ENCODE measurements at places on chromosomes 7 and 10.

DNA sequence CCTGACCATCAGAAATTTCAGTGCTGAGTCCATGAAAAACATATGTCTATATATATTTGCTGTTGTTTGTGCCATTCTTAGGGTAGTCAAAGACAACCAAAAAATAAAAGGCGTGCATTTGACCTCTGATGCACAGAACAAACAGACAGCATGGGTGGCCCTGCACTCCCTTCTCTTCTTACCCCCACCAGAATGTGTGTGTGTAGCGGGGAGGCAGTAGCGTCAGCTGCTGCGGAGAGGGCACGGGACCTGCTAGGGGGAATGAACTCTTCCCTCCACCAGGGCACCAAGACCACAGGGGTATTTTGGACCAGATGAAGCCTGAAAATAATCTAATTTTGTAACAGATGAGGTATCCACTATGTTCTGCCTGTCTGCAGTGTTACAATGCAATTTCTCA lies 277.7 kb upstream of the ZNF32 start:
- DNase-seq = no peak
- no peaks in the 10 kb centered on the region for H3K36me3 ChIP-seq
- H3K27me3 ChIP-seq = no peaks in the 10 kb centered on the region
- no peak overlapping the region for H3K27ac ChIP-seq
- H3K4me3 ChIP-seq = no peak overlapping the region

GRCh38 chr10:59677253-59677831 lies 32.3 kb downstream of the SLC16A9 start:
- H3K27ac ChIP-seq = no peak overlapping the region
- DNase-seq = no peak
- no peaks in the 10 kb centered on the region for H3K36me3 ChIP-seq
- H3K4me1 ChIP-seq = no peaks in the 10 kb centered on the region
- no peak overlapping the region for H3K4me3 ChIP-seq
- H3K27me3 ChIP-seq = no peaks in the 10 kb centered on the region

GRCh38 chr7:33921216-33921938 lies 16.0 kb downstream of the BMPER start:
- H3K27me3 ChIP-seq = no peaks in the 10 kb centered on the region
- no peak for DNase-seq
- no peak overlapping the region for H3K4me3 ChIP-seq
- no peaks in the 10 kb centered on the region for H3K36me3 ChIP-seq
- no peak overlapping the region for H3K27ac ChIP-seq
- H3K4me1 ChIP-seq = no peaks in the 10 kb centered on the region

GRCh38 chr7:88922944-88923343 lies 127.4 kb upstream of the TEX47 start:
- H3K4me3 ChIP-seq = no peak overlapping the region
- no peaks in the 10 kb centered on the region for H3K36me3 ChIP-seq
- no peak overlapping the region for H3K27ac ChIP-seq
- no peaks in the 10 kb centered on the region for H3K27me3 ChIP-seq
- no peak for DNase-seq

DNA sequence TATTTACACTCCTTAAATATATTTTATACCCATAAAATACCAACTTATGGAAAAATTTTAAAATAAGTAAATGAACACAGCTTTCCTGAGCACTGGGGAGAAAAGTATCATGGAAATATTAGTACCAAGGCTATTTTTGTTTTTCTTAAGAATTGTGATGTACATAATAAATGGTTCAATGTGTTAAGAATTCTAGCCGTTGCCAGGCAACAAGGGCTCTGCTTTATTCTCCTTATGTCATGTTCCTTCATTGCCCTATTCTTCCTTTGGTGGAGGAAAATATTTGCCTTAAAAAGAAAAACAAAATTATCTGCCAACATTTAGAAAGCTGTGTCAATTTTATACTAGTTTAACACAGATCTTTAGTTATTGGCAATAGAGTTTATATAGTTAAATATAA lies 2.6 kb upstream of the ZPBP start:
- H3K36me3 ChIP-seq = no peaks in the 10 kb centered on the region
- no peak overlapping the region for H3K4me3 ChIP-seq
- no peak for DNase-seq
- no peak overlapping the region for H3K27ac ChIP-seq

DNA sequence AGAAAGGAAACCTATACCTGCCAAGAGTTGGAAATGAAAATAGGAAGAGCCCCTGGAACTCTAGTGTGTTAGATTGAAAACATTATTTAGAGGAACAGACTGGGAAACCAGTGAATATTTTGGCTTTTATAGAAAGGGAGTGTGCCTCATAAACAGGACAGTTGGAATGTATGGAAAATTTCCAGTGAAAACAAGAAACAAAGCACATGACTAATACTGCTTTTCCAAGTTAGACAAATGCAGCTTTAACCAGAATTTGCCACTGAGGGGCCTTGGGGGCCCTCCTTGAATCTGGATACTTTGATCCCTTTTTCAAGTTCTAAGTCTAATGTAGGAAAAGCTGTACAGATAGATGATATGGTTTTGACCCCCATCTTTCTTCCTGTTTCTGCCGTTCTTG lies 21.2 kb downstream of the ITGB8 start:
- DNase-seq = no peak
- H3K27me3 ChIP-seq = no peaks in the 10 kb centered on the region
- no peaks in the 10 kb centered on the region for H3K4me1 ChIP-seq
- H3K36me3 ChIP-seq = no peaks in the 10 kb centered on the region
- H3K27ac ChIP-seq = no peak overlapping the region
- H3K4me3 ChIP-seq = no peak overlapping the region

DNA sequence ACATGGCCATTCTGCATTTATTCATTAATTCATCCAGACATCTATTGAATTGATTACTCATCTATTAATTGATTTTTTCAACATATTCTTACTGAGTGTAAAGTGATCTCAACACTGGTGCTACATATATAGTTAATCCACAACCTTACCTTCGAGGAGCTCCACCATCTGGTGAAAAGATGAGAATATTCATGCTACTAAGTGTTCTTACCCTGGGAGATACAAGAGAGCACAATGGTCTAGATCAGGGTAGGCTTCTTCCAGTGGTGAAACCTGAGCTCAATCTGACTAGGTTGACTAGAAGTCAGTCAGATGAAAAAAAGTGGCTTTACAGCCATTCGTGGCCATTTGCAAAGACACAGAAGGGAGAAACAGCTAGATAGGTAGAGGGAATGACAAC lies 507.4 kb downstream of the ANKRD7 start:
- no peaks in the 10 kb centered on the region for H3K36me3 ChIP-seq
- DNase-seq = no peak
- no peak overlapping the region for H3K4me3 ChIP-seq
- H3K27me3 ChIP-seq = no peaks in the 10 kb centered on the region
- no peaks in the 10 kb centered on the region for H3K4me1 ChIP-seq

DNA sequence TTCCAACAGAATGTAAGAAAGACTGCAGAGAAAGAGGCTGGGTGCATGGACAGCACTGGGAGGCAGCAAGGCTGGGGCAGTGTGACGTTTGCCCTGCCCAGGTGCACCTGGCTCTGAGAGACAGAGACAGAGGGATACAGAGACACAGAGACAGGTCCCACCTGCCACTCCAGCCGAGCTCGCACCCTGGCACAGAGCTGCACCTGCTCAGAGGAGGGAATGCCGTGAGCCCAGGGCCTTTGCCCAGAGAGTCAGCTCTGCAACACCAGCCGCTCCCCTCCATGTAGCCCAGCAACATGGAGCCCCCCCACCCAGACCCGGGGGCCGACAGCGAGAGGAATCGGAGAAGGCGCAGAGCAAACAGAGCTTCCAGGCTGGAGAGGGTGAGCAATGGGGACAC lies 35.3 kb upstream of the PROSER2 start:
- no peaks in the 10 kb centered on the region for H3K27me3 ChIP-seq
- no peaks in the 10 kb centered on the region for H3K36me3 ChIP-seq
- no peak overlapping the region for H3K4me3 ChIP-seq
- H3K27ac ChIP-seq = no peak overlapping the region
- H3K4me1 ChIP-seq = no peaks in the 10 kb centered on the region

DNA sequence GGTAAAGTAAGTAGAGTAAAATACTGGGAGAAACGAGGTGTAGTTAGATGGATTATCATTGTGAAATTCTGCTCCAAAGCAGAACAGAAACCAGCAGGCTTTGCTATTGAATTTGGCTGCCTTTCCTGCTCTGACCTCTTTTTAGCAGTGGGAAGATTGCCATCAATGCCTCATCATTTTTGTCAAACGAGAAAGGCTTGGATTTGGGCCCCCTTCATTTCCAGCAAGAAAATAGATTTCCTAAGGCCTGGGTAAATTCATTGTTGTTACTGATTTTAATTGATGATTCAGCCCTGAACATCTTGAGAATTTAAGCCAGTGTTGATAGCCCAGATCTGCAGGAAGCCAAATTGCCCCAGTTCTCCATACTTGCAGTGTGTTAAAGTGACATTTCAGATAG lies 35.2 kb upstream of the ASAH2 start:
- H3K4me3 ChIP-seq = no peak overlapping the region
- no peaks in the 10 kb centered on the region for H3K4me1 ChIP-seq
- DNase-seq = peak; percentile 51
- H3K36me3 ChIP-seq = no peaks in the 10 kb centered on the region
- H3K27ac ChIP-seq = no peak overlapping the region
- no peaks in the 10 kb centered on the region for H3K27me3 ChIP-seq

DNA sequence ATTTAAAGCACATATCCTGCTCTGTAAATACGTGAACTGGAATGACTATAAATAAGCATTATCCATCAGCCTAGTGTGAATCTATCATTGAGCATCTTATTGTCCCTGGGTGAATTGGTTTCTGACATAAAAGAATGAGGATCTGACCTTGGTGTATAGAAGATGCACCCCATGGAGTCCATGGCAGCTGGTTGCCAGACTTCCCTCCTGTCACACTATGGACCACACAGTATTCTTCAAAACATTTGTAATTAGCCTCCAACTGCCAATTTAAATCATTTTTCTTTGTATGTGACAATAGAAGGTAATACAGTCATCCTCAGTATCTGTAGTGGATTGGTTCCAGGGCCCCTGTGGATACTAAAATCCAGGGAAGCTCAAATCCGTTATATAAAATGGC lies 238.1 kb upstream of the ZWINT start:
- H3K4me1 ChIP-seq = no peaks in the 10 kb centered on the region
- no peak overlapping the region for H3K4me3 ChIP-seq
- H3K27me3 ChIP-seq = no peaks in the 10 kb centered on the region
- H3K27ac ChIP-seq = no peak overlapping the region
